ENCODE measurements at places on chromosomes 5 and 9.

DNA sequence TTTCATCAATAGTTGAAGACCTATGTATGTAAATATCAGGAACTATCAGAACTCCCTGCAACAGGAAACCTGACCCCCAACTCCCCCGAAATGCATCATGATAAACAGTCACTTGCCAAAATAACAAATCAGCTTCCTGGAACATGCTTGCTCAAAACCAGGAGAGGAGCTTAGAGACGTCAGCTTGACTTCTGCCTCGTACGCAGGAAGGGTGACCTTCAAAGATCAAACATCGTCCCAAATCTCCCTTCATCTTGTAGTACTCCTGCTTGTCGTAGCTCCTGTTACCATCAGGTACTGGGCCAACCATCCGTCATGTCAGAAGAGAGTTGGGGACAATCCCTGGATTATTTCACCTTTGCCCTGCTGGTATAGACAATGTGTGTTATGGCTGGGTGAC, 396.1 kb downstream of the GADD45G start:
- DNase-seq: no peak

GRCh38 chr5:62731022-62731421, 152.4 kb downstream of the LRRC70 start:
- DNase-seq: no peak

DNA sequence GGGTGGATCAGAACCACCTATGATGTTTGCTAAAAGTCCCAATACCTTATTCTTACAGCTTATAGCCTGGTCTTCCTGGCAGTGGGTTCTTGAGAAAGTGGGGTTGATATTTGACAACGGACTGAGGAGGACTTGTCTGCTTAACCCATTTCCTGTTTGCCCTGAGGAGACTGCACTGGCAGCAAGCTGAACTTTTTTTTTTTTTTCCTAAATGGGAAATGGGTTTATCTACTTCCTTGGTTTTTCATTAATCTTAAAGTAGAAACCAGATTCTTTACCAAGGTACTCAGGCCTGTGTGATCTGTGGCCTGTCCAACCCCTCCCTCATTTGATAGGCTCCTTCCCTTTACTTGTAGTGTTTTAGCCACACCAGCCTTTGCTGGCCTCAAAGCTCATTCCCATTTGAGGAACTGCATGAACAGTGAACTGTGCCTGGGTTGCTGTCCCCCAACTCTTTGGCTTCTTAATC, 47.1 kb downstream of the C9orf57 start:
- DNase-seq: no peak

DNA sequence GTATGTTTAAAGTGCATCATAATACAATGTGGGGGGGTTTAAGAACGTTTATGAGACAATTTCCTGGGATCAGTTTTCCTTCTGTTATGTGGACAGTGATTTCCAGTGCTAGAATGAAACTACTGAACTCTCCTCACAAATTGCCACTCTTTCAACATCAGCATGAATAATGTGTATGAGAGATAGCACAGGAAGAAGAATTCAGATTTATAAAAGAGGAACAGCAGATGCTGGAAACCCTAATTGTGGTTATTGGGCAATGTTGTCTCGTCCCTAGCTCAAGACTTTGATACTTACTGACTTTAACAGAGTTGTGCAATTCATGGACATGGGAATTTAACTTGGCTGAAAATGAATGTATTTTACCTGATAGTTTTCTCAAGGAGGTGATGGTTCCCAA, 410.8 kb upstream of the MEF2C start:
- no peak for DNase-seq

DNA sequence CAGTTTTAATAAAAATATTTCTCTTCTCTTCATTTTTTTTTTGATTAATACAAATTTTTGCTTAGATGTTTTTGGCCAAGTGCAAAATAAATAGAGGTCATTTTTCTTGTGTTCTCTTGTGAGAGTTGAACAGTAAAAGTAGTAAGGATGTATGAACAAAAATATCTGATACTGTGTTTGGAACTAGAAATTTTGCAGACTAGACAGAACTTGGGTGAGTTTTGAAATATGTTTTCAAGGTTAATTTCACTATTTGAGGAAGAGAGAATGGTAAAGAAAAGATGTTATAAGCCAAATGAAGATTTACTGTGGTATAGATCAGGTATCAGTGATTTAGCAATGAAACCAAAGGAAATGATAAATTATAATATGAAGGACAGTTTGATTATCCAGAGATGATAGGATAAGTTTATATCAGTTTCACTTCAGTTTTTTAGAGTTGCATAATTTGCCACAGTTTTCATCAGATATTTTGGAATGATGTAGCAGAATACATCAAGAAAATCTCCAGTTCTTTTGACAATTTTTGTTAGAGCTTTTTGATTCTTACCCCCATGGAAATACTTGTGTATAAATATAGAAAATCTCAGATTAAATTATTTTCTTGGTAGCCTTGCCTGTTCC, 147.9 kb upstream of the VCAN start:
- no peak for DNase-seq

DNA sequence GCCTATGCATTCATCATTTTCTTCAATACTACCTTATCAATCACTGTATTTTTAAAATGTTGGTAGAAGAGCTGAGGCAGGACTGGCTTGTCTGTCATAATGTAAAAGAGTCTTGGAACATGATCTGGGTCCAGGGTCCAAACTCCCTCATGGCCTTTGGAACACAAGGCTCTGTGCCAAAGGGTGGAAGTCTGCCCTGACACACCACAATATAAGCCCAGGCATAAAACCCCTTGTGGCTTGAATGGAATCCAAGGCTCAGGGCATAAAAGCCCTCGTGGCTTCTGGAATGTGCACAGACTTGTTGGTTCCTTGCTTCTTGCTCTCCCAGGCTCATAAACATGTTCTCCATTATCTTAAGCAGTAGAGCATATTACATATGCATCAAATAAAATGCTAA, 48.0 kb downstream of the GABRB2 start:
- DNase-seq: no peak

DNA sequence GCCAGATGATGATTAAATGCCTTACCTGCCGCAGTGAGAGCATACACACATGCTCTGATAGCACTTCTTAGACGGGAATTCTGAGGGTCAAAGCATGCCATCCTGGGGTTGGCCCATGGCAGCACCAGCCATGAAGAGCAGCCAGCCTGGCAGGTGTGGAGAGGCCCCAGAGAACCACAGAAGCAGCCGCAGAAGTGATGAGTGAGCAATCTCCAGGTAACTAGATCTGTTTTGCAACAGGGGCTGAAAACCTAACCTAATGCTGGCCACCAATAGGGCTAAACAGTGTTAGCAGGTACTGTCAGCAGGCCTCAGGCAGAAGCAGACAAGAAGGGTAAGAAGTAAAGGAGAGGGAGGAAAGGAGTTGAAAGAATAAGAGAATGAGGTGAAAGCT, 33.5 kb upstream of the HOMER1 start:
- DNase-seq: no peak

DNA sequence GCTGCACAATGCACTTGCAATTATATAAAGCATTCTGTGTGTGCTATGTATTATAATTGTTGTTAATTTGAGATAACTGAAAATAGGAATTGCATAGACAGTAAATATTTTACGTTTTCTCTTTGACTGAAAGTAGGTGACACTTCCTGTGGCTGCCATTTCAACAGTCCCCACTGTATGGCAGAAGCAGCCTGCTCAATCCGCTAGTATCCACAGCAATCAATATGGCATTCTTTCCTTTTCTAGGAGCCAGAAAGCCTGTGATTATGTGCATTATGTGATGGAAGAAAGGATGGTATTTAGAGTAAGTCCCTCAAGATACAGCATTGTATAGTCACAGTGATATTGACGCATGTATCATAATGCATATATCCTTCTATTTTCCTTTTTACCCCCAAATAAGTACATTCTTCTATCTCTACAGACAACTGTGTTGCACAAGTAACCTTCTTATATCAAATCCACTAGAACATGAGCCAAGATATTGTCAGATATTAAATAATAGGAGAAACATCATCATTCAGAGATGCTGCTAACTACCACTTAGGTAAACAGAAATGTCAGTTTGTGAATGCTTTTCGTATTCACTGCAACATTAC, 59.7 kb downstream of the CARTPT start:
- DNase-seq: no peak

DNA sequence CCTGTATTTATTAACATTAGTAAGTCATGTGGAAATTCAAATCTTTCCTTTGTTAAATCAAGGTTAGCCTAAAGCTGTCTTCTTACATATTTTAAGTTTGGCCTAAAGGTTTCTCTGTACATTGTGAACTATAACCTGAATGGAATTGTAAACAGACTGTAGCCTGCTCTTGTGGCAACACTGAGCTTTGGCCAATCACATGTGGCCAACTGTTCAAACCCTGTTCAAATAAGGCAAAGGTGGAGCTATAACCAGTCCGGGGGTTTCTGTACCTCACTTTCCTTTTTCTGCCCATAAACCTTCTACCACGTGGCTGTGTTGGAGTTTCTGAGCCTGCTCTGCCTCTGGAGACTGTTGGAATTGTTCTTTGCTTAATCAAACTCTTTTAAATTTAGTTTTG, 3.3 kb upstream of the HAPLN1 start:
- DNase-seq: no peak

GRCh38 chr5:159629158-159629557, 287.1 kb upstream of the ADRA1B start:
- no peak for DNase-seq

GRCh38 chr5:61362796-61363368, 30.8 kb downstream of the ZSWIM6 start:
- DNase-seq: no peak

DNA sequence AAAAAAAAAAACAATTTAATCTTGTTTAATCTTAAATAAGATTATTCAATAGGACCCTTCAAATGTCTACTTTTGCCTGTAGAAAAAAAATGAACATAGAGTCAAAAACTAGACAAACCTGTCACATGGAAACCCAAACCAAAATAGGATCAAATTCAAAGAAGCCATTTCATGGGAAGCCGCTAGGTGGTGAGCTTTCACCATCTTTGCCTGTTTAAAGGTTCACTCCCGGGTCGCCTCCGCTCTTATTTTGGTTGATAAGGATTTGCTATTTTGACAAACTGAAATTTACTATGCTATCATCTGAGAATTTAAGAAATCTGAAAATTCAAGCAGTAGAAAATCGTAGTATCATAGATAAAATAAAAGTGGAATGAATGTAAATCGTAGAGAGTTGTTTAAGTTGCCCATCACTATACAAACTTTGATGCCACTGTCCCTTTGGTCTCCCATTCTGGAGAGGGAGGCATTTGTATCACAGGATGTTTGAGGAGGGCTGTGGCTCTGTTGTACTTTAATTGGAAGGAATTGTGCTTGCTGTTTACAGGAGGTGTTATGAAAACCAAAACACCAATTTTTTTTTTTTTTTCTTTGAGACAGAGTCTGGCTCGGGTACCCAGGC, 43.5 kb upstream of the DNAH5 start:
- DNase-seq: no peak

GRCh38 chr5:15741591-15741990, 241.6 kb downstream of the FBXL7 start:
- no peak for DNase-seq

- no peak for DNase-seq
These were observed 42.8 kb upstream of the EQTN start for GRCh38 chr9:27339661-27340284.

- DNase-seq: no peak
These were observed 23.1 kb downstream of the EDIL3 start for GRCh38 chr5:84361572-84361971.

GRCh38 chr5:149452665-149453617, 73.8 kb upstream of the IL17B start:
- DNase-seq: no peak

- no peak for DNase-seq
These were observed 122.9 kb downstream of the MACROH2A1 start for GRCh38 chr5:135276151-135276550.

DNA sequence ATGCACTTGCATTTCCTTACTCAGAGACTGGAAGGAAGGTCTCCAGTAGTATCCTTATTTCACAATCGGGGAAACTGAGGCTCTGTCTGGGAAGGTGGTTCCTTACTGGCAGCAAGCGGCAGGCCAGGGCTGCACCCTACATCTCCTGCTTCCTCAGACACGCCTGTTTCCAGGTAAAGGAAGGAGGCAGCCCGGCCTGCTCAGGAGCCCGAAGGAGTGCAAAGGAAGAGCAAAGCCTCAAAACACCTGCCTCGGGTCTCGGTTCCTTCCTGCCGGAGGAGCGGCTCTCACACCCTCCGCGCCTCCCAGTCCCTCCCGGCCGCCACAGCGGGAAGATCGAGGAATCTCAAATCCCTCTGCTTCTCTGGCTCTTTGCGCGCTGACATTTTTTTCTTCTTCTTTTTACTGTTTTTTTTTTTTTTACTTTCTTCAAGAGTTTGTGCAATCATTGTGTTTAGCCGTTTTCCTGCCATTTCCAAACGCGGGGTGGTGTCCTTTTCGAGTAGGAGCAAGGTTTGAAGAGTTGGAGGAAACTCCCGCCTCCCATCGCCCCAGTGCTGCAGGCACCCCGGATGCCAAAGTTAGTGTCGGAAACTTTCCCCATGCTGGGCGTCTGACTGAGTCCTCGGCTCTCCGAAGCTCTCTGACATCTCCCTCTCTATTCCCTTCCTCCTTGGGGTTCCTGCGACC, 1.0 kb downstream of the GGTA1 start:
- no peak for DNase-seq

- DNase-seq: no peak
These were observed 26.3 kb downstream of the MSX2 start for GRCh38 chr5:174750711-174751110.

DNA sequence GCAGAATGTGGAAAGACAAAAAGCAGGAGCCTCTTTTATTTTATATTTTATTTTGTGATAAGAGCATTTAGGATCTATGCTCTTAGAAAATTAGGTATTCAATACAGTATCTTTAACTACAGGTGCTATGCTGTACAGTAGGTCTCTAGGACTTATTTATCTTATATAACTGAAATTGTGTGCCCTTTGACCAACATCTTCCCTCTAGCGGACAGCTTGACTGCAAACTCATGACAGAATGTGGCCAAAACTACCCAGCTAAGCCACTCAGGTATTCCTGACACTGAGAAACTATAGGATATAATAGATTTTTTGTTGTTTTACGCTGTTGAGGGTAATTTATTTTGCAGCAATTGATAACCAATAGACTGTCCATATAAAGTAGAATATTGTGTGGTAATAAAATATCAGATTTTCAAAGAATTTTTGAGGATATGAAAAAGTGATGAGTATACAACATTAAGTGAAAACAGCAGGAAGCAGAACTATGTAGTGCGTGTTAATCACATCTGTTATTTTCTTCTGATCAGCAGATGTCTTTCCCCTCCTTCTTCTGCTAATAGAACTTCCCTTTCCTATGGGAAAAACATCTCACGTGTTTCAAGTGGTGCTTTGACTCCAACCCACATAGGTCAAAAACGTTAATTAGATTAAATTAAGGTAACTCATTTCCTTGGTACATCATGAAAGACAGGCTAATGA, 69.9 kb upstream of the SELENOP start:
- no peak for DNase-seq

GRCh38 chr5:91156242-91156641, 226.9 kb downstream of the ARRDC3 start:
- no peak for DNase-seq

- DNase-seq: no peak
These were observed 6.7 kb downstream of the AP3B1 start for GRCh38 chr5:78287833-78288232.

- no peak for DNase-seq
These were observed 25.0 kb upstream of the CCNH start for GRCh38 chr5:87437724-87438123.

GRCh38 chr9:15724016-15724415, 171.2 kb downstream of the CCDC171 start:
- DNase-seq: no peak
